ENCODE measurements at places on chromosomes 6 and 20. TPM values are rescaled to one million over a fixed set of nuclear protein-coding genes. Genes with fewer than 3 reads are reported as not detected.

The ABHD16B gene
- polyA plus RNA-seq, result not detected

The ERVFRD-1 gene
- polyA plus RNA-seq, result 0.05 TPM

The FAM184A gene
- polyA plus RNA-seq, result 0.54 TPM

The CDYL gene
- 1.5 TPM for polyA plus RNA-seq

- DNase-seq, result no peak
These were observed 174.1 kb downstream of the ADAT2 start for GRCh38 chr6:143276436-143276835.

The B4GALT5 gene
- 0.43 TPM for polyA plus RNA-seq
